ENCODE measurements at places on chromosomes 2 and 18.
A peak's percentile ranks its signal among the peaks of the same experiment; 100 is the strongest.

- H3K36me3 ChIP-seq: no peaks in the 10 kb centered on the region
- no peaks in the 10 kb centered on the region for H3K27me3 ChIP-seq
- no peak overlapping the region for H3K4me3 ChIP-seq
- H3K27ac ChIP-seq: no peak overlapping the region
Observed at GRCh38 chr2:62013641-62014040, 108.2 kb downstream of the COMMD1 start.

DNA sequence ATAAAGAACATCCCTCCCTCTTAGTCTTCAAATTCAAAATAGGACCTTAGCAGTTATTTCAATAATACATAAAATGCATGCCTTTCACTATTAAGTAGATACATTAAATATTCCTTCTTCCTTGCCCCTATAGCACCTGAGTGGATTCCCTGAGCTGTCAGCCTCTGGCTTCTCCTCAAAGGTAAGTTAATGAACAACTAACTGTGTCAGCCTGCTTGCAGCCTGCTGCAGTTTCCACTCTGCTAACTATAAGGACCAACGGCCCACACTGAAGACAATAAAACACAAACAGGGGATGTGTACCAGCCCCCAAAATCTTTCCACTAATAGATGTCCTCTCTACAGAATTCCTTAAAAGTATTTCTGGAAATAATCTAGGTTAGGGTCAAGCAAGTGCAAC, 5.0 kb downstream of the KCTD1 start:
- DNase-seq: no peak
- H3K27ac ChIP-seq: no peak overlapping the region
- H3K4me1 ChIP-seq: no peaks in the 10 kb centered on the region
- H3K36me3 ChIP-seq: no peaks in the 10 kb centered on the region
- H3K27me3 ChIP-seq: no peaks in the 10 kb centered on the region

DNA sequence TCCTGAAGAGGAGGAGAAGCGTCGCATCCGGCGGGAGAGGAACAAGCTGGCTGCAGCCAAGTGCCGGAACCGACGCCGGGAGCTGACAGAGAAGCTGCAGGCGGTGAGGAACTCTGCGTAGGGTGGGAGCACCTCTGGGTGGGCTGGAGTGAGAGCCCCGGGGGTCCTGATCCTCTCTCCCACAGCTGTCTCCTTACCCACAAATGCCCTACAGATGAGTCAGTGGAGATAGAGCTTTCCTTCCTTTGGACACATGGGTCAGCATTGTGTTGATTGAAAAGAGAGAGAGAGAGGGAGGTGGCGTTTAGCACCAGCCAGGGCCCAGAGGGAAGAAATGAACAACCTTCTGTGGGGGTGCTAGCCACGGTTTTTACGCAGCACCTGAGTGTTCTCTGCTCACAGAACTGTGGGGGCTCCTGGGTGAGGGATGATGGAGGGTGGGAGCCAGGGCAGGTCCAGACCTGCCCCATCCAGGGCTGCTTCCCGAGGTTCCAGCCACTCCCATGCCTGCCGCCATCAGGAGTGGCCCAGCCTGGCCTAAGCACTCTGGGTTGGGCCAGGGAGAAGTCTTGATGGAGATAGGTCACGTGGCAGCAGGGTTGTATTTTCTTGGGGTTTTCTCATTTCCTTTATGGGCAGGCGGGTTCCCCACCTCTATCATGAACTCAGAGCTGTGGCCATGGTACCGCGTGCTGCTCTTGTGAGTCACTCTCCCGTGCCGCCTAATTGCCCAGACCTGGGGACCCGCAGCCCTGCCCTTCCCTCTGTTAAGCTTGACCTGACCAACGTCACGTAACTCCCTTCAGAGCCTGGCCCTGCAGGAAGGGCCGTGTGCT, 16.3 kb downstream of the FOSL2 start:
- no peak overlapping the region for H3K4me3 ChIP-seq
- no peaks in the 10 kb centered on the region for H3K27me3 ChIP-seq
- peaks cover 28% of the 10 kb centered on the region for H3K4me1 ChIP-seq
- peak overlapping the region; percentile 64 for H3K27ac ChIP-seq

DNA sequence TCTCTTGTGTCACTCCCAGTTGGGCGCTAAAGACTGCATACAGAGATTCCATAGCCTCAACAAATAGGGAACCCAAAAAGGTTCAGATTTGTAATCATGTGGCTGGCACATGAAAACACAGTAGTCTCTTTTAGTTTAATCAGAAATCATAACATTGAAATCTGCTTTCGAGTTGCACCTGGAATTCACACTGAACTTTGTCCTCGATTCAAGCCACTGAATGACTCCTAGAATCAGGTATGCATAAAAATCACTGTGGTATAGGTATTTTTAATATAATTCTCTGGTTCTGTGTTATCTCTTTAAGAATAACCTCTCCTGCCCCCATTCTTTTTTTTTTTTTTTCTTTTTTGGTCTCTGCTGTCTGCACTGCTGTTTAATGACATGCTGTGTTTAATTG, 150.2 kb downstream of the KCNH7 start:
- no peak overlapping the region for H3K4me3 ChIP-seq
- DNase-seq: no peak
- H3K27ac ChIP-seq: no peak overlapping the region

- H3K4me3 ChIP-seq: no peak overlapping the region
- peaks cover 28% of the 10 kb centered on the region for H3K4me1 ChIP-seq
- H3K36me3 ChIP-seq: no peaks in the 10 kb centered on the region
Observed at GRCh38 chr2:10389573-10389972, 58.6 kb downstream of the ODC1 start.

DNA sequence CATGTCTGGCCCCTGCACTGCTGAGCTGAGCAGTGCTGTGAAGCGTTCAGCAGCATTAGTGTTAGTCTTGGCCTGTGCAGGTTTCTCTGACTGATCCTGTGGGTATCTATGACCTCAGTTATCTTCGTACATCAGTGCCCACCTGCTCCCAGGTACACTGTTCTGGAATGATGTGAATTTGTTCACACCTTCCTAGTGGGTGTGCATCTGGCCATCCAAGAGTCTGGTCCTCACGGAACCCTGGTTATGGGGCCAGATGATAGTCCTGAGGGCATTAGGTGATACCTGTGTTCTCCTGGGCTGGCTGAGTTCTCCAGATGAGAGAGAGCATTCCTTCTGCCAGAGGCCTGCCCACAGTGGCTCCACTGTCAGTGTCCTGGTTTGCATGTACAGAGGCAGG, 57.2 kb downstream of the INPP4A start:
- no peak for DNase-seq
- peaks cover 18% of the 10 kb centered on the region for H3K36me3 ChIP-seq
- H3K27me3 ChIP-seq: no peaks in the 10 kb centered on the region

GRCh38 chr18:42758852-42759251, 356.6 kb downstream of the RIT2 start:
- no peak for DNase-seq
- H3K4me1 ChIP-seq: no peaks in the 10 kb centered on the region
- no peaks in the 10 kb centered on the region for H3K36me3 ChIP-seq
- H3K27ac ChIP-seq: no peak overlapping the region
- H3K4me3 ChIP-seq: no peak overlapping the region

DNA sequence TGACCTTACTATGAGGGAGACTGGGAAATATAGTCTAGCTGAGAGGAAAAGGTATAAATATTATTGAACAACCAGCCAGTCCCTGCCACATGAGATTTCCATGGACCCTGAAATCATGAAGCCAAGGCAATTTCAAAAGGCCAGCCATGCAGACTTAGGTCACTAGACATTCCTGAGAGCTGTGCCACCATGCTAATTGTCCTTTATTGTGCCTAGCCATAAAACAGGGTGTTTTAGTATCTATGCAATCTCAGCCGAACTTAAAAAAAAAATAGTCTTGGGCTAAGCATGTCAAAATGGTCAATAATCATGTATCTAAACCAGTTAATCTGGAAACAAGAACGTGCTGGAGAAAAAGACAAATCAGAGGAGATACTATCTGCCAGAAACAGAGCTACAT, 269.5 kb downstream of the LNPK start:
- H3K27me3 ChIP-seq: no peaks in the 10 kb centered on the region
- no peak overlapping the region for H3K4me3 ChIP-seq
- no peak overlapping the region for H3K27ac ChIP-seq
- no peaks in the 10 kb centered on the region for H3K36me3 ChIP-seq
- DNase-seq: no peak

GRCh38 chr2:176096986-176097819, 2.4 kb upstream of the HOXD12 start:
- H3K27ac ChIP-seq: no peak overlapping the region
- DNase-seq: peak; percentile 63
- no peaks in the 10 kb centered on the region for H3K36me3 ChIP-seq
- H3K4me1 ChIP-seq: peaks cover 18% of the 10 kb centered on the region
- peaks cover 38% of the 10 kb centered on the region for H3K27me3 ChIP-seq
- peak overlapping the region; percentile 35 for H3K4me3 ChIP-seq

GRCh38 chr2:121202541-121203310, 82.3 kb downstream of the TFCP2L1 start:
- no peak for DNase-seq
- H3K36me3 ChIP-seq: no peaks in the 10 kb centered on the region
- no peak overlapping the region for H3K27ac ChIP-seq
- H3K27me3 ChIP-seq: no peaks in the 10 kb centered on the region
- H3K4me1 ChIP-seq: no peaks in the 10 kb centered on the region

GRCh38 chr2:179239195-179239594, 25.4 kb downstream of the SESTD1 start:
- peak; percentile 3 for DNase-seq
- H3K27ac ChIP-seq: no peak overlapping the region
- no peak overlapping the region for H3K4me3 ChIP-seq
- H3K27me3 ChIP-seq: no peaks in the 10 kb centered on the region
- no peaks in the 10 kb centered on the region for H3K36me3 ChIP-seq

GRCh38 chr2:109295070-109295780, 166.2 kb downstream of the SH3RF3 start:
- H3K27me3 ChIP-seq: no peaks in the 10 kb centered on the region
- H3K4me3 ChIP-seq: no peak overlapping the region
- no peak for DNase-seq
- H3K4me1 ChIP-seq: no peaks in the 10 kb centered on the region
- no peak overlapping the region for H3K27ac ChIP-seq

GRCh38 chr18:30971338-30971956, 71.1 kb downstream of the DSC3 start:
- H3K27me3 ChIP-seq: no peaks in the 10 kb centered on the region
- H3K4me1 ChIP-seq: no peaks in the 10 kb centered on the region
- no peak overlapping the region for H3K27ac ChIP-seq
- H3K36me3 ChIP-seq: no peaks in the 10 kb centered on the region
- DNase-seq: no peak
- H3K4me3 ChIP-seq: no peak overlapping the region

DNA sequence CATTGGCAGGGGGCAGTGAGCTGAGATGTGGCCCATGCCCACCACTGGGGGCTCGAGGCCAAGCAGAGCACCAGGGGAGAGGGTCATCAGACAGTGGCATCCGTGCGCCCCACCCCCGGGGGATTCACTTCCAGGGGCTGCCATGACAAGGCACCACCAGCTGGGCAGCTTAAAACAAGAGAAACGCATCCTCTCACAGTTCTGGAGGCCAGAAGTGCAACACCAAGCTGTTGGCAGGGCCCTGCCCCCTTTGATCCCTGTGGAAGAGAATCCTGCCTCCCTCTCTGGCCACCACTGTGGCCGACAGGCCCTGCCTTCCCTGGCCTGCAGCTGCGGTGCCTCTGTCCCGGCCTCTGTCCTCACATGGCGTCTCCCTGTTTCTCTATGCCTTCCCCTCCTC, 187.7 kb upstream of the ID2 start:
- H3K4me3 ChIP-seq: no peak overlapping the region
- H3K36me3 ChIP-seq: no peaks in the 10 kb centered on the region
- H3K4me1 ChIP-seq: no peaks in the 10 kb centered on the region
- H3K27me3 ChIP-seq: no peaks in the 10 kb centered on the region
- DNase-seq: no peak
- no peak overlapping the region for H3K27ac ChIP-seq

- no peak overlapping the region for H3K4me3 ChIP-seq
- no peaks in the 10 kb centered on the region for H3K27me3 ChIP-seq
- peaks cover 13% of the 10 kb centered on the region for H3K4me1 ChIP-seq
Observed at GRCh38 chr2:25207078-25207545, 38.7 kb upstream of the POMC start.

DNA sequence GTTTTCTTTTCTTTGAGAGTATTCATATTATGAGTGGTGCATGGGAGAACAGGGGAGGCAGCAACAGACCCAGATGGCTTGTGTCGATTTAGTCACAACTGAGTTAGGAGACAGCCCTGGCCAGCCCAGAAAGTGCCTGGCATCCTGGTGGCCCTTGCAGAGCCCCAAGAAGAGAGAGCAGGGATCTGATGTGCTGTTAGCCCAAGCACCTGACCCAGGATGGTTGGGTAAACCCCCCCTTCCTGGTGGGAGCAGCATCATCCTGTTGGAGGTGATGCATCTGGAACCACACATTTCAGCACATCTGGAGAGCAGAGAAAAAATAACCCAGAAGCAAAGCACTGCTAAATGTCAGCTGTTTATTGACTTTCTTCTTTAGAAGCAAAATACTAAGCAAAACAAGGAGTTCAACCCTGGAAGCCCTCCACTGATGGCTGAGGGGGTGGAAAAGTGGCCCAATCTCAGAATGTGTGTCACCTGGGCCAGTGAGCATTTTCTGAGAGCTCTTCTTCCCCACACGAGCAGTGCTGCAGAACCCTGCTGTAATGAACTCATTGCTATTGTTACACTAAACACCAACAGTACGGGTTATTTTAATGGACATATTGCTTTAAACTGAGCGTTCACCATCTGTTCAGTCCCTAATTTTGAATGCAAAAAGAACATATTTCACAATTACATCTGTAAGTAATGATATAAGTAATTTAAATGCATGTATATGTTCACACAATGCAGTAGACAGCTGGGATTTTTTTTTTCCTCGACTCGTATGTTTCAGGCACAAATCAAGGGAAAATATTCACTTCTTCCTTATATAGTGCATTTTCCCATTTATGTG, 100.6 kb upstream of the SMIM21 start:
- no peaks in the 10 kb centered on the region for H3K4me1 ChIP-seq
- no peak overlapping the region for H3K4me3 ChIP-seq
- H3K27ac ChIP-seq: no peak overlapping the region
- no peak for DNase-seq
- H3K36me3 ChIP-seq: no peaks in the 10 kb centered on the region
- H3K27me3 ChIP-seq: no peaks in the 10 kb centered on the region

DNA sequence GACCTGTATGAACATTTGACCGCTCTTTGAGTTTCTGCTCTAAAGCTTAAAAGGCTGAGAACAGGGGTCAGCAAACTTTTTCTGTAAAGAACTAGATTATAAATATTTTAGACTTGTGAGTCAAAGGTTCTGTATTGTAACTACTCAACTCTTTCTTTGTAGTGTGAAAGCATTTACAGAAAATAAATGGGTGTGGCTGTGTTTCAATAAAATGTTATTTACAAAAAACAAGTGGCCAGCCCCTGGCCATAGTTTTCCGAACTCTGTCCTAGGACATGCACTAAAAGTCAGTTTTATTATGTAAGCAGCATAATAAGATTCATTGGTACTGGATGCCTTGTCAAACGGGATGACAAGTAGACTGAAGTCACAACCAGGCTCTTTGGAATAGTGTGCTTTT, 434.9 kb downstream of the ZEB2 start:
- no peaks in the 10 kb centered on the region for H3K4me1 ChIP-seq
- DNase-seq: no peak
- H3K27ac ChIP-seq: no peak overlapping the region
- H3K36me3 ChIP-seq: no peaks in the 10 kb centered on the region
- no peak overlapping the region for H3K4me3 ChIP-seq

GRCh38 chr2:170827841-170828532, 11.3 kb downstream of the GAD1 start:
- no peaks in the 10 kb centered on the region for H3K36me3 ChIP-seq
- DNase-seq: no peak
- no peaks in the 10 kb centered on the region for H3K4me1 ChIP-seq
- no peaks in the 10 kb centered on the region for H3K27me3 ChIP-seq
- no peak overlapping the region for H3K27ac ChIP-seq
- no peak overlapping the region for H3K4me3 ChIP-seq
